ENCODE measurements at places on chromosomes 5 and 9.

DNA sequence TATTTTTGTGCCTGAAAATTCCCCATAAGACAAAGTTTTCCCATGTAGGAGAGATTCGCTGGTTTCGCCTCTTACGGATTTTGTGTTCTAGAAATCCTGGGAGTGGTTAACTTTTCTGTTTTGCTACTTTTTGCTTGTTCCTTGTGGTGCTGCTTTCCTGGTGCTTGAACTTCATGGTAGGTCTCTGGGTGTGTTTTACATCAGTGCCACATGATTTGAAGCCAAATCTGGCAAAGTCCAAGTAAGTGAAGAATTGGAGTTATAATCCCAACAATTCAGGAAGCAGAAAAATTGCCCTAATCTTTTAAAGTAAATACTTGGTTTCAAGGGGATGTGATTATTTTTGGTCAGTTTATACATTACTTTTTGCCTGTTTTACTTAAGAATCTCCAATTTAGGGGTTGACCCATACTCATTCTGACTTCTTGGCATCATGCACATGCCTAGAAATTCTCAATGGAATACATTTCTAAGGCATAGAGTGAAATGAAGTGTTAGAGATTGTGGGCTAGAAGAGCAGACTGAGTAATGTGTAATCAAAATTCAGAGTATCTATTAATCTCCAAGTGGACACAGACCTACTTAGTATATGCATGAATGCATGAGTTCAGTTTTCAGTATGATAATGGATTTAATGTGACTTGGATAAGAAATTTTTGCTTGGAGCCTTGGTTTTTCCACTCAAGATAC lies 189.7 kb downstream of the CSNK1G3 start:
- DNase-seq: no peak

GRCh38 chr5:81980160-81980559 lies 8.3 kb downstream of the ATG10 start:
- no peak for DNase-seq

DNA sequence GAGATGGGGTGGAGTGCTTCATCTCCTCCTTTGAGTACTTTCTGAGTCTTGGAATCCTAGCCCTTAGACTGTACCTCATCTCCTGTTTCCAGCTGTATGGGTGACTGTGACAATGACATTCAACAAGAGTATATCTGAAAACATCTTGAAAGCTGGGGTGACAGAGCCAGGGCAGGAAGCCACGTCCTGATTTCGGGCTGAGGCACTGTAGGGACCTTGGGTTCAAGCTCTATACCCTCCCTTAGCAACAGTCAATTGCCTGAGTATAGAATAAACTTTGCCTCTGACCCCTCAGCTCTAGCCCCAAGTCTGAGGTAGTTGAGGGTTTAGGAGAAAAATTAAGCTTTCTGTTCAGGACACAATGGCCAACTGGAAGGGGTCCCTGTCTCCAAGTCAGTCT lies 6.3 kb downstream of the FOXE1 start:
- DNase-seq: no peak

GRCh38 chr9:72052122-72052521 lies 8.3 kb downstream of the C9orf57 start:
- no peak for DNase-seq
